ENCODE measurements at places on chromosomes 7 and 10.

DNA sequence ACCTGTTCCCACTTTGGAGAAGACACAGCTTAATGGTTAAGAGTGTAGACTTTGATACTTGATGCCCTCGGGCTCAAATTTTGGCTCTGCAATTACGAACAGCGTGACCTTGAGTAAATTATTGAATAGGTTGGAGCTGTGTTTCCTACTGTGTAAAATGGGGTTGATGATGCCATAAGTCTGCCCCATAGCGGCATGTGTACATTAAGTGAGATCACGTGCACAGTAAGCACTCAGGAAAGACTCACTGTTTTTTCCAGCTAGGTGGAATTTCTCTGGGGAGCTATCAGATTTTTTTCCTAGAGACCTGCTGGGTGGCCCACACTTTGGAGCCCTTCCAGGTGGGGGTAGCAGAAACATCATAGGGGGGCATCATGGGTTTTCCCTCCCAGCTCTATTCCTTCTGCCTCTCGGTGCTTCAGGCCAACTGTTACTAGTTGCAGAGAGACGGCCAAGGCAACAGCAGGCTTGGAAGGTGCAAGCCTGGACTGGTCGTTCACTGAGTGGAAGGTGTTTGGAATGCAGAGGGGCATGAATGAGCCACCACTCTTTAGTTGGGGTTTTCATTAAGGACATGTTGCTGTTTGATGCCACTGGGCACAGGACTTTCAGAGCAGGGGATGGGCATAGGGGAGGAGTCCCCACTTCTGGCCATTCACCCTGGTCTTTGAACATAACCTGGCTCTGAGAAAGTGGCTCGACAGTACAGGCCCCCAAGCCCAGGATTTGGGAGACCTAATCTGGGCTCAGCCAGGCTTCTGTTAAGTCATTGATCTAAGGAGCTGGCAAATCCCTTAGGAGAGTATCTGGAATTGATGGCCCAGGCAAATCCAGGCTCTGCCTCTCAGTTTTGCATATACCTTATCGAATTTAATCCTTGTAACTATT lies 64.0 kb downstream of the SYPL1 start:
- DNase-seq = no peak

- DNase-seq = no peak
Observed at GRCh38 chr10:609868-610545, 79.5 kb downstream of the DIP2C start.

DNA sequence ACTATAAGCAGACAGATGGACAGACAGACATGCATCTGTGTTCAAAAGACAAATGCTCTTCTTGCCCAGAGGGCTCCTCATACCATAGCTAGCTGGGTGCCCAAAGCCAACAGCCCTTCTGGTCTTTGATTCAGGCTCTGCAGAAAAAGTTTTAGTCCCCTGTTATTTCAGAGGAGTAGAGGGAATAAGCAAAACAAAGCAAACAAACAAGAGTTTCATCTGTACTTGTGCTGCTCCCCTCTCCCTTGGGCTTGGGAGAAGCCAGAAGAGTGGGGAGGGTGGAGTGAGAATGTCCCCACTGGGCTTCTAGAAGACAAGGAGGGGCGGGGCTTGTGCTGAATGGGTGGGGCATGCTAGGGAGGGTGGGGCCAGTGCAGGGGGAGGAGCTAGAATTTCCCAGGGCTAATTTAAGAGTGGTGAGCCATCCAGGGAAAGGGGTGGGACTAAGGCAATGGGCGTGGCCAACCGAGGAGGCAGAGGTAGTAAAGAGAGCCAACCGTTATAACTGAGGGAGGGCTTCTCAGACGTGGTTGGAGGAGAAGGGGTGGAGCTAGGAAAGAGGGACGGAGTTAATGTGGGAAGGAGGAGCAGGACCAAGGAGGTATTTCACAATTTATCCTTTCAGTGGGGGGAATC lies 101.2 kb upstream of the MGMT start:
- no peak for DNase-seq

DNA sequence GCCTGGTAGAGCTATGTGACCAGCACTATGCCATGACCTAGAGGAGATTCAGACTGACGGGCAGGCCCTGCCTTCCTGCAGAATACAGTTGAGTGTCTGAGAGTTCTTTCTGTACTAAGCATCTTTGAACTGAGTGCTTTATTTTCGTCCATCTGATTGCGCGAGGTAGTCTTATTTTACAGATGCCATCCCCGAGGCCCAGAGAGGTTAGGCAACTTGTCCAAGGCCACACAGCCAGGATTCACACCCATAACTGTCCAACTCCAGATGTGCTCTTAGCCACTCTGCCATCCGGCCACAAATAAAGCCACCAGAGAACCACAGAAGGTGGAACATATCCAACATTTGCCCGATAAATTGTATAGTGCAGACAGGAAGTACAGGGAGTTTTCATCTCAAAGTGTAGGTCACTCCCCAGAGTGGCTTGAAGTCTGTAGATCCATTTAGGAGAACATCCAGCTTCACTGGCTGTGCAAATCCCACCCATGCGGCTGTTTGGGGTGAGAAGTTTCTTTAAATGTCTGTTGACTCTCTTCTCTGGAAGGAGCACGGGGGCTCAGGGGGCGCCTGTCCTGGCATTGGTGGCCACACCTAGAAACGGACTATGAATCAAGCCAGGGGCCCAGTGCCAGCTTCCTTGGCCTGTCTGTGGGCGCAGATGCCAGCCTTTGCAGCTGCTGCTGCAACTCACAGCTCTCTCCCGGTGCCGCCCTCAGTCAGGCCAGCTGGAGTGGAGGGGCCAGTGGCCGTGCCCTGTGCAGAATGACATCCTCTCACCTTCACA lies 11.1 kb downstream of the CHST3 start:
- no peak for DNase-seq

GRCh38 chr7:134905375-134905774 lies 80.9 kb upstream of the AGBL3 start:
- DNase-seq = peak; percentile 86

DNA sequence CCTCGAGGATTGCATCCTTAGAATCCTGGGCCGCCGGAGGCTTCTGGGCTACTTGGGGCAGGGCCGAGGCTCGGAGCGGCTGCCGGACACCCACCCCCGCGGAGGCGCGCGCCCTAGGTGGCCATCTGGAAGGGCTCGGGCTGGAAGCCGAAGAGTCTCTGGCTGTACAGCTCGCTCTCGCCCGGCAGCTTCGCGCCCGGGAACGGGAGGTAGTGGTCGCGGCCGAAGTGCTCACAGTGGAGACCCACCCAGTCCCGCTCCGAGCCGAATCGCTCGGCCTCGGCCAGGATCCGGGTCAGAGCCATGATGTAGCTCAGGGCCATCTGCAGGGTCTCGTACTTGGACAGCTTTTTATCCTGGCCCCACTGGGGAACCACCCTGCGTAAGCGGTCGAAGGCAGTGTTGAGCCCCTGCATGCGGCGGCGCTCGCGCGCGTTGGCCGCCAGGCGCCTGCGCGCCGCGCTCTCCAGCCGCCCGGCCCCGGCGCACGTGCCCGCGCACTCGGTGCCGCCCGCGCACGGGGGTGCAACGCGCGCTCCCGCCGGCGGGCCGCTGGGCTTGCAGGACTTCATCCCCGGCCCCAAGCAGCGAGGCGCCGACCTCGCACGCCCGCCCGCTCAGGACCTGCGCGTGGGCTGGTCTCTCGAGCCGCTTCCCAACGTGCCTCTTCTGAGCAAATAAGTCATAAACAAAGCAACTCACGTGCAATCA lies 652 bp downstream of the ATOH7 start:
- peak; percentile 27 for DNase-seq

DNA sequence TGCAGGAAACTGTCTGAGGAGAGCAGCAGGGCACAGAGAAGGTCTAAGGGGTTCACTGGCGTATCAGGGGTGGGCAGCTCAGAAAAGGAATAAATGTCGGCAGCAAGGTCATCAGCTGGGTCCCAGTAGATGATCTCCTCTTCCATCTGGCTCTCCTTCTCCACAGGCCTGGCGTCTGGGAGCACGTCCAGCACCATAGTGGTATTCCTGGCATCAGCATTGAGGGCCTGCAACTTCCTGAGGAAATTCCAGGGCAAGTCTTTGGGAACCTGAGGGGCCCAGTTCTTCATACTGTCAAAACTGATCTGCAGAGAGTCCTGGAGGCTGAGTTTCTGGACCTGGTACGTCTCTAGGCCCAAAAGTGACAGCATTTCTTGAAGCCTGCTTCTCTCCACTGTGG lies 9.6 kb upstream of the MRPS24 start:
- DNase-seq = no peak
